ENCODE measurements at places on chromosomes 16 and 17.
A peak's percentile ranks its signal among the peaks of the same experiment; 100 is the strongest.

- no peak for DNase-seq
Observed at GRCh38 chr16:5738586-5738985, 641.0 kb upstream of the EEF2KMT start.

DNA sequence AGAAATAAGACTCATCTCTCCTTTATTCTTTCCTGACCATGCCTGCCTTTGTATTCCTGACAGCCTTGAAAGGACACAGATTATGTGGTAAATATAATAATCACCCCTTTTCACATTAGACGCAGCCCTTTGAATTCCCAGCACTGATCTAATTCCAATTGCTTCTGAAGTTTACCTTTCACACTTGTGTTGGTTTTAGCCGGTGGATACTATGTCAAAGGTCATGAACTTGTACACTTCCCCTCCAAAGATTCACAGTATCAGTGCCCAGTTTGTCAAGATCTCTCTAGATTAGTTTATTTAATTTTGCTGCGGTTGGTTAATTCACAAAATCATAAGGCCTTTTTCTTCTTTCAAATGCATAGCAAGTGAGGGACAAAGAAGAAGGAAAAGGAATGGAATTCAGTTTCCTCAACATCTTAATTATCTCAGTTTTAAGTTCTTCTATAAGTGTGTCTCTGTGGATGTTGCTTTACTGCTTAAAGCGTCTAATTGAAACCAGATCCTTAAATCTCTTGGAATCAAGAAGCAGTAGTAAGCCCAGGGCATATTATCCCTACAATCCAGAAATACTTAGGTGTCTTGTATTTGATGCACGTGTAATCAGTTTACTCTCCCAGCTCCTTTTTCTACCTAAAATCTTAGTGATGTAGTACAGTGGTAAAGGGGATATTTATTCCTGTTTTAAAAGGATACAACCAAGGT lies 174.3 kb upstream of the TBX2 start:
- no peak for DNase-seq

GRCh38 chr16:346587-346986 lies 5.9 kb downstream of the AXIN1 start:
- no peak for DNase-seq

GRCh38 chr16:630815-631405 lies at the start of gene WFIKKN1:
TSS of gene WFIKKN1 (plus strand) at chr16:630985. CDS start at chr16:631254, 269 bp downstream.
- DNase-seq, result no peak

DNA sequence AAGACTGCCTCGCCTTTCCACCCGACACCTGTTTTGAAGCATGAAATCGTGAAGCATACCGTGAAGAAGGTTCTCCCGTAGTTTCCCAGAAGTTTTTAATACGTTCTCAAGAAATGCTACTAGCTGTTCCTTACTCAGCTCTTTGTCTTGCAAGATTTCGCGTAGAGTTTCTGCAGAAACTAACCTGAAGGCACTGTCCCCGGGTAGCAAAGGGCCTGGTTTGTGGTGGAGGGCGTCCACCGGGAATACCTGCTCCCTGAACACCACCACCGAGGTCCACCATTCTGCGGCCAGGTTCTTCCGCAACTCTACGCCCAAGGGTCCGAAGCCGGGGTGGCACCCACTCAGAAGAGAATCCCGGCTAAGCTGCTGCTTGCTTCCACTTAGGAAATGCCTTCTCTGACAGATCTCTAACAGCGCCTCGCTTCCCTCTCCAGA lies 487 bp downstream of the POLG2 start:
- no peak for DNase-seq

- DNase-seq, result no peak
Observed at GRCh38 chr17:38766341-38766740, 13.8 kb downstream of the PSMB3 start.

- DNase-seq, result no peak
Observed at GRCh38 chr17:37792787-37793186, 47.9 kb upstream of the HNF1B start.

DNA sequence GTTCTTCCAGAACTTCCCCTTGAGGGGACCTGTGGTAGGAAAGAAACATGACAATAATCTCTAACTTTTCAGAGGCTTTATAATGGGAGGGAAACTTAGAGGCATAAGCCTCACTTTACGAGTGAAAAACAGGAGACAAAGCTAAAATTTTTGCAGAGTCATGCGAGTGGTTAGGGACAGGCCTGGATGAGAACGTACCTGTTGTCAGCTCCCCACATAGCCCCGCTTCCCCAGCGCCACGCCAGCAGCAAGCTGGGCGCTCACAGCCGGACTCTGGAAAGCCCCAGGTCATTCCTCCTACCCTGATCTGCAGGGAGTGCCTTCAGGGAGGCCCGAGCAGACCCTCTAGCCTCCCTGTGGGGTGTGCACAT lies 53.6 kb downstream of the LDHD start:
- DNase-seq, result no peak

DNA sequence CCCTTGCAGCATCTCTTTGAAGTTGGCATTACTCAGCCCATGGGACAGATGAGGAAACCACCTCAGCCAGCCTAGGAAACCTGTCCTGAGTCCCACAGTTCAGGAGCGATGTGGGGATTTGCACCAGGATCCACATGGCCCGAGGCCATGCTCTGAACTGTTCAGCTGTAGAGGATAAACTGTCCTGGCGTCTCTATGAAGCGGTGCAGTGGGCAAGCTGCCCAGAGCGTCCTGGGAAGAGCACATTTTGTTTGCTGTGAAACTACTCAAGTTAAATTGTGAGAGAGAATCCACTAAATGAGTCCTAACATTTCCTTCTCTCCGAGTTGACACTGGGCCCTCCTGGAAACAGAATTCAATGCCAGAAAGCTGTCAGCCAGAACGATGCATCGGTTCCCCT lies 276.6 kb upstream of the TNRC6C start:
- no peak for DNase-seq

DNA sequence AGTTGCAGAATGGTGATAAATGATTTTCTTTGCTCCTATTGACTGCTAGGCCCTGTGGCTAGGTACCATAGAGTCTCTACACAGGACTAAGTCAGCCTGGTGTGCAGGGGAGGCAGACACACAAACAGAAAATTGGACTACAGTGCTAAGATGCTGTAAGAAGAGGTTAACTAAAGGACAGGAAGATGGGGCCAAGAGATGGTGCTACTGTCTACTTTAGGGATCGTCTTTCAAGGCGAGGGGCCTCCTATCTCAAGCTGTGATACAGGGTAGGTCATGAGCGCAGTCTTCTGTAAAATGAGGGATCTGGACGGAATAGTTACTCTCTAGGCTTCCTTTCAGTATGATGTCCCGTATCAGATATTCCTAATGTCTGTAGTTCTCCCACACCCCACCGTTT lies 817 bp downstream of the NME1 start:
- no peak for DNase-seq

DNA sequence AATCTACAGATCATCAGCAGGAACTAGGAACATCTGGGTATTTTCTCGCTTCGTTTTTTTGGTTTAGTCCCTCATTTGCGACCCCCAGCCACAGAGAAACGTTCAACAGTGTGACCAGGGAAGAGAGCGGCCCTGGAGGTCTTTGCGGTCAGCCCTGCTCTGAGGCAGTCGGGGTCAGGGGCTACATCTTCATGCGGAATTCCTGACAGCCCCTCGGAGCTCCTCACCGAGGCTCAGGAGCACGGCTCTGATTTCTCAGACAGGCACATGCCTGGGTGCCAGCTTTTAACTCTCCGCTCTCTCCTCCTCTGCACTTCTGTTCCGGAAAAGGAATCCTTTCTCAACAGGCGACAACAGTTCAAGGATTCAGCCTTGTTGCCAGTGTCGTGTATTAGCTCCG lies 8.0 kb upstream of the WDR45B start:
- DNase-seq, result no peak

DNA sequence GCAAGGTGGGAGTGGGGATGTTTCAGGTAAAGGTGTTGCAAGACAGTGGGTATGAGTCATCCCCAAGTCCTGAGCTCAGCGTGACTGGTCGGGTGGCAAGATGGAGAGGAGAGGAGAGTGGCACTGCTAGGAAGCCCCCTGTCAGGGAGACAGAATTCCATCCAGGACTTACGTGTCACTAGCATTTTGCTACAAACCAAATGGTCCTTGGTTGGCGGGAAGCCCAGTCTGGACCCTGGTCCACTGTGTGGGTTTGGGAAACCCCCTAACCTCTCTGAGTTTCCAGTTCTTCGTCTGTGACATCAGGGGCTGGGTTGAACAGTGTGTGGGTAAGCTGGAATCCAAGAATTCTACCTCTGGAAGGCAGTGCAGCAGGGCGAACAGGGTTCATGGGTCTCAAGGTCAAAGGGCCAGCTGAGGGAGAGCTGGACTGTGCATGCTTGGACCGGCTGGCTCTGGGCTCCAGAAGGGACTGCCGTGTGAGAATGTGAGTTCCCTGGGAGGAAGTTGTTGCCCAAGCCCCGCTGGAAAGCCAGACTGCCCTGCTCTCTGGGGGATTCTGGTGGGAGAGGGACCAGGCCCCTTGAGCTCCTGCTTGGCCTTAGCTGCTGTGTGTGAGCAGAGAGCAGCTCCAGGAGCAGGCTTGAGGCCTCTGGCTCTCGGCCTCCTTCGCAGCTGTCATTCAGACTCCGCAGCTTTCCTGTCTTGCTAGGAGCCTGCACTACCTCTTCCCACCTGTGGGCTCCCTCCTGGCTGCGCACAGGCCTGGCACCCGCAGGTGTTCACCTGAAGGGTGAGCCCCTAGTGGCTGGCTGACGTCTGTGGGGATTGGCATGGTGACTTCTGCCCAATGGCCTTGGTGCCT lies 84.6 kb downstream of the NT5M start:
- peak; percentile 33 for DNase-seq

- no peak for DNase-seq
Observed at GRCh38 chr17:66018786-66019185, 173.1 kb downstream of the CEP112 start.

- DNase-seq, result no peak
Observed at GRCh38 chr17:4604111-4604644, 19.8 kb downstream of the SMTNL2 start.

GRCh38 chr17:18362698-18363100 lies 651 bp downstream of the SHMT1 start:
- no peak for DNase-seq
